ENCODE measurements at places on chromosomes 7 and 10. TPM values are rescaled to one million over a fixed set of nuclear protein-coding genes. Genes with fewer than 3 reads are reported as not detected.

The SLIT1 gene
- 0.77 TPM for total RNA-seq

The FAM237B gene
- total RNA-seq: not detected

The CCL24 gene
- total RNA-seq: not detected

The CLRN3 gene
- not detected for total RNA-seq

The DNAJB12 gene
- total RNA-seq: 37.0 TPM

The DLX5 gene
- total RNA-seq: not detected

The OR2A12 gene
- total RNA-seq: not detected

The BAMBI gene
- 0.09 TPM for total RNA-seq

Data from T-helper 2 cell treated with Interferon-gamma antibody and Interleukin-4, amounts not matched to agents 100 ng/mL and 5 ng/mL, for 36 hours (primary cell).